T-cell (primary cell): ENCODE measurements at places on chromosomes 16 and 17.
A peak's percentile ranks its signal among the peaks of the same experiment; 100 is the strongest.

DNA sequence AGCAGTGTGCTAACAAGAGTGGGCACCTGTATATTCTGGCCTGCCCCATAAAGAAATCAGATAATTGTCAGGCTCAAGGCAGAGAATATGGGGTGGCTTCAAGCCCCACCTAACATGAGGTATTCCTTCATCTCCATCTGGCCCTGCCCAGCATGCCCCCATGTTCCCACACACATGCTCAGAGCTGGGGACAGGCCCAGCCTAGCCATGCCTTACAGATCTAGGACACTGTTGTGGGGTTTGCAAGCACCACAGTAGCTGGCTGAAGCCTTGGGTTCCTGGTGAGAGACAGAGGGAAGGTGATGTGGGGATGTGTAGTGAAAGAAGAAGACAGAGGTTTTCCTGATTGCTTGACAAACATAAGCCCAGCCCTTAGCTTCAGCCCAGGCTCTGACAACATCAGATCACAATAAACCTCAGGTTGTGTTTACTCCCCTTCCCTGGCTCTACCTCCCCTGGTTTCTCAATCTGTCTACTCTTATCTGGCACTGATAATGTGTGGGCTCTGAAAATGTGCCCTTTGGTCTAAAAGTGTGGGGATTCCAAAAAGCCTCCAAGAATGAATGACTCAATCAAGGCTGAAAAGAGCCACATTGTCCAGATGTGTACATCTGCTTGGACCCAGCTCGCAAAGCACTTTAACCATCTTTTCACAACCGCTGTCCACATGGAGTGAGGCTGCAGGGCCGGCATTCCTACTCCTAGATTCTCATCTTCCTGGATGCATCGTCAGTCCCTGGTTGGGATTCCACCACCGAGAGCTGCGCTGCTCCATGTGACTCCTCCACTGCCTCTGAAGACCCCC is 34.4 kb downstream of the CDRT4 start:
- no peak for DNase-seq

GRCh38 chr16:84502075-84502474 is 2.4 kb downstream of the MEAK7 start:
- no peak for DNase-seq

- DNase-seq, result no peak
Measured at GRCh38 chr16:5004311-5004710, 29.4 kb downstream of the NAGPA start.

GRCh38 chr16:85384833-85385462 is 228.2 kb upstream of the GSE1 start:
- no peak for DNase-seq

GRCh38 chr16:23948949-23949411 is 113.2 kb downstream of the PRKCB start:
- DNase-seq, result peak; percentile 81

- DNase-seq, result no peak
Measured at GRCh38 chr16:4691666-4692412, 1.5 kb upstream of the NUDT16L1 start.

- no peak for DNase-seq
Measured at GRCh38 chr17:81713556-81714411, 1.7 kb downstream of the SLC25A10 start.

GRCh38 chr16:82643136-82643535 is 16.4 kb downstream of the CDH13 start:
- DNase-seq, result no peak

DNA sequence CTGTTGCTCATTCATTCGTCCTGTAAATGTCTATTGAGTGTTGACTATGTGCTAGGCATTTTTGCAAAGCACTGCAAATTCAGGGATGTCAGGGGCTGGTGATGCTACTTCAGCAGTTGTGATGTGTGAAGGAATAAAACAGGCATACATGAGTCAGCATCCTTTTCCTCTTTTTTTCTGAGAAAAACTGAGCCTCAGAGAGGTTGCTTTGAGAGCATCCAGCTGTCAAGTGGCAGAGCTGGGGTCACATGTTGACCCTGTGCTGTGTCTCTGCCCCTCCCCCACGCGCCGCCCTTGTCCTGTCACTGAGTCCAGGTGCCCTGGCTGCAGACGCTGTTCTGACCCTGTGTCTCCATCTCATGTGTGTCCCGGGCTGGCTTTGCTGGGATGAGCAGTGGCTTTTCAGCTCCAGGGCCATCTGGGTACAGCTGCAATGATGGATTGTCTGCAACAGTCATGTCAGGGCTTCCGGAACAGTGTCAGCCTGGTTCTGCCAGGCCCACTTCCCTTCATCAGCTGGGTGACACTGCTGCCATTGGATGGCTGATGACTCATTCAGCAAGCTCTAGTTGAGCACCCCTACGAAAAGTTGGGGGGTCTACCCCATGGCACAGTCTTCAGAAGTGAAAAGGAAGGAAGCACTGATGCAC is 14.9 kb downstream of the SEC14L5 start:
- no peak for DNase-seq

GRCh38 chr16:80509872-80510271 is 30.9 kb upstream of the DYNLRB2 start:
- no peak for DNase-seq

GRCh38 chr16:2373176-2373575 is 32.6 kb upstream of the ABCA3 start:
- no peak for DNase-seq

- no peak for DNase-seq
Measured at GRCh38 chr17:82229698-82230608, 1.1 kb downstream of the SLC16A3 start.

- DNase-seq, result no peak
Measured at GRCh38 chr17:2435862-2436261, 35.0 kb upstream of the MNT start.

- no peak for DNase-seq
Measured at GRCh38 chr17:46994993-46995392, 15.9 kb upstream of the RPRML start.

DNA sequence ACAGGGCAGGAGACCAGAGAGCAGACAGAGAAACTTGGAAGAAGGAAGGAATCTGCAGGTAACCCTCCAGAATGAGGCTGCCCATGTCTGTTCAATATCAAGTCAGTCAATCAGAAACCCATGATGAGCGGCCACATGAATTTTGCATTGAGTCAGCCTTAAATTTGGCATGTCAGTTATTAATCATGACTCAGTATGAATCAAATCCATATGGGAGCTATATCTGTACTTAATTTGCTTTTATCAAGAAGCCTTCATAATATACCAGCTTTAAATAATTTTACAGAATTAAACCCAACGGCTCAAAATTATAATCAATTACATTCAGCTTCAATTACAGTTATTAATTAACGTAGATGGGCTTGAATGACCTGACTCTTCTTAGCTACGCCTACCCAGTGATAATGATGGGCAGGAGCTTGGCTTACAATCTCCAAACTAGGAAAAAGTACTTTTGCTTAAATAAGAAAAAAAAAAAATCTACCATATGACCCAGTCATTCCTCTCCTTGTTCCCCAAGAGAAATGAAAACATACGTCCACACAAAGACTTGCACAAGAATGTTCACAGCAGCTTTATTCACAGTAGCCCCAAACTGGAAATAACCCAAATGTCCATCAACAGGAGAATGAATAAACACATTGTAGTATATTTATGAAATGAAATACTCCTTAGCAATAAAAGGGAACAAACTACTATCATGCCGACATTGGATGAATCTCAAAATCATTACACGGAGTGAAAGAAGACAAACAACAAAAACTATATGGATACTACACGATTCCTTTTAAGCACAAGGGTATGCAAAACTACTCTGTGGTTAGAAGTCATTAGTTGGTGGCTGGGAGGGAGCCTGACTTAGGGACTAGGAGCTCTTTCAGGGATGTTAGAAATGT is 48.6 kb downstream of the SLC39A11 start:
- no peak for DNase-seq

DNA sequence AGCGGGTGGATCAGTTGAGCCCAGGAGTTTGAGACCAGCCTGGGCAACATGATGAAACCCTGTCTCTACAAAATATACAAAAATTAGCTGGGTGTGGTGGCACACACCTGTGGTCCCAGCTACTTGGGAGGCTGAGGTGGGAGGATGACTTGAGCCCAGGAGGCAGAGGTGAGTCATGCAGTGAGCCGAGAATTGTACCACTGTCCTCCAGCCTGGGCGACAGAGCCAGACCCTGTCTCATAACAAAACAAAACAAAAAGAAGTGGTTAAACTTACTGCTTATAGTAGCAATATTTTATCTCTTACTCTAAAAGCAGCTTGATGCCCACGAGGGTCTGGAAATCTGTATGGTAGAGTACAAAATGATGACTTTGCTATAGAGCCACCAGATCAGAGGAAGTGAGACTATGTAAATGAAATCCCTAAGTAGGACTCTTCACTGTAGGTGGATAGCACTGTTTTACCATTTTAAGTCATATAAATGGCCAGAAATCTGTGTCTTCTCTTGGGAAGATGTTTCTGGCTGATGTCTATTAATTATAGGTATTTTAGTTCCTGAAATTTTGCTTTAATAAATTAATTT is 60.4 kb upstream of the MRC2 start:
- no peak for DNase-seq
